Melanocyte of skin (primary cell): ENCODE measurements at places on chromosomes 2 and 18. TPM values are rescaled to one million over a fixed set of nuclear protein-coding genes. Genes with fewer than 3 reads are reported as not detected.

CUL3 gene
- 41.3 and 65.4 TPM in 2 replicates for total RNA-seq

PSTPIP2 gene
- total RNA-seq: 2.4 and 8.4 TPM in 2 replicates

NPAS2 gene
- 11.7 and 27.8 TPM in 2 replicates for total RNA-seq

ST8SIA3 gene
- total RNA-seq: not detected in 2 replicates

ZDBF2 gene
- 3.0 and 6.2 TPM in 2 replicates for total RNA-seq

IRS1 gene
- total RNA-seq: 6.3 and 7.4 TPM in 2 replicates

KIAA2012 gene
- total RNA-seq: not detected in 2 replicates

RIT2 gene
- not detected in 2 replicates for total RNA-seq

ASPRV1 gene
- total RNA-seq: under 0.01 and 0.15 TPM in 2 replicates

TPO gene
- not detected in 2 replicates for total RNA-seq

ATP6V1B1 gene
- total RNA-seq: 0.73 and 1.4 TPM in 2 replicates

CPO gene
- total RNA-seq: not detected in 2 replicates

CCBE1 gene
- total RNA-seq: under 0.01 TPM in 1 of 2 replicates, not detected in the other

IL36B gene
- not detected in 2 replicates for total RNA-seq

MEP1B gene
- total RNA-seq: not detected in 2 replicates

TSPYL6 gene
- not detected in 2 replicates for total RNA-seq

CFAP65 gene
- total RNA-seq: under 0.01 and 0.34 TPM in 2 replicates

SCN7A gene
- total RNA-seq: not detected in 2 replicates

ICOS gene
- total RNA-seq: 2.3 and 2.9 TPM in 2 replicates

NAT8 gene
- not detected in 2 replicates for total RNA-seq

RGPD4 gene
- under 0.01 TPM in 1 of 2 replicates, not detected in the other for total RNA-seq

EVA1A gene
- 37.6 and 57.9 TPM in 2 replicates for total RNA-seq

REG3A gene
- total RNA-seq: not detected in 2 replicates

CYP1B1 gene
- 27.6 and 32.5 TPM in 2 replicates for total RNA-seq

ABCG8 gene
- total RNA-seq: 0.15 TPM in 1 of 2 replicates, not detected in the other

HRH4 gene
- total RNA-seq: under 0.01 and 0.15 TPM in 2 replicates

MTCL1 gene
- total RNA-seq: 9.7 and 21.0 TPM in 2 replicates
